ENCODE measurements at places on chromosomes 7 and 10.

DNA sequence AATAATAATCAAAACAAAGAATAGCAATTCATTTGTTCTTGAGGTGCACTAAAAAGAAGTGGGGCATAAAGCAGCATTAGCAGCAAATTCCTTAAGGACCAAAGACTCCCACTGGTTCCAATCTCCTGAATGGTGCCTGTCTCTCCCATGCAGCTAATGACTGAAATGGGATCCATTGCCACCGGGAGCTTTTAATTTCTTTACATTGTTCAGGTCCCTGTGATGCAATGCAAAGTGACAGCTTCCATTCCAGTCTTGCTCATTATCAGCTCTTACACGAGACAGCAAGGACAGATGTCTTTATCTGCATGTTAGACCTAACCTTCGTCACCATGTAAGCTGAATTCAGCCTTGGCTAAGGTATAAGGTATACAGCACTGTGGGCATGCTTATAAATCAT lies 148.1 kb downstream of the POU6F2 start:
- DNase-seq: no peak

GRCh38 chr7:131105294-131105798 lies 222.3 kb upstream of the MKLN1 start:
- DNase-seq: no peak

DNA sequence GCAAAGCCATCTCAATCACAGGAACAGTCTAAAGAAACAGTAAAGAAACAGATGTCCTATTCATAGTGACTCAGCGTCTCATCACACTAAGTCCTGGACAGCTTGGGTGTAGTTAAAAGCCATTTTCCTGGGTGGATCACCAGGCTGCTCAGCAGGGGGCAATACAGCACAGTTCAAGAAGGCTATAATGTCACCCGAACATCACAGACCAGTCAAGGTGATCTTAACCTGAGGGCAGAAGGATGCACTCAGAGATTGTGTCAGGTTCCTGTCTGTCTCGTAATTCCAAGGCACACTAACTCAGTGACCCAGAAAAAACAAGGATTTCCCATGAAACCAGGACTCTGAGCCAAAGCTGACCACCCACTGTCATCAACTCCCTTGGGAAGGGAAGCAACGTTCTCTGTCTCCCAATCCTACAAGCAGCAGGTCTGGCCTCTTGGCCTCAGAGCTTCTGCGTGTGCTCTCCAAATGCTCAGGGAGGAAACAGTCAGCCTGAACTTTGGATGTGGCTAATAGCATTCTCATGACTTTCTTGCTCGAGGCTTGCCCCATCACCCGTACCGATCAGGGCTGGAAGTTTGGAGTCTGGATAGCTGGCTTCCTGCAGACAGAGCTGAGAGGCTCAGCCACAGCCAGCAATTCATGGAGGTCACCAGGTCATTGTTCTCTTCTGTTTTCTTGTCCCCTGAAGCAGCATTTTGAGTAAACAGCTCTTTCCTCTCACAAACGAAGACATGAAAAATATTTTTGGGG lies 90.4 kb upstream of the FAM171A1 start:
- DNase-seq: peak; percentile 74

GRCh38 chr10:60466267-60467201 lies 76.9 kb upstream of the ANK3 start:
- DNase-seq: no peak

DNA sequence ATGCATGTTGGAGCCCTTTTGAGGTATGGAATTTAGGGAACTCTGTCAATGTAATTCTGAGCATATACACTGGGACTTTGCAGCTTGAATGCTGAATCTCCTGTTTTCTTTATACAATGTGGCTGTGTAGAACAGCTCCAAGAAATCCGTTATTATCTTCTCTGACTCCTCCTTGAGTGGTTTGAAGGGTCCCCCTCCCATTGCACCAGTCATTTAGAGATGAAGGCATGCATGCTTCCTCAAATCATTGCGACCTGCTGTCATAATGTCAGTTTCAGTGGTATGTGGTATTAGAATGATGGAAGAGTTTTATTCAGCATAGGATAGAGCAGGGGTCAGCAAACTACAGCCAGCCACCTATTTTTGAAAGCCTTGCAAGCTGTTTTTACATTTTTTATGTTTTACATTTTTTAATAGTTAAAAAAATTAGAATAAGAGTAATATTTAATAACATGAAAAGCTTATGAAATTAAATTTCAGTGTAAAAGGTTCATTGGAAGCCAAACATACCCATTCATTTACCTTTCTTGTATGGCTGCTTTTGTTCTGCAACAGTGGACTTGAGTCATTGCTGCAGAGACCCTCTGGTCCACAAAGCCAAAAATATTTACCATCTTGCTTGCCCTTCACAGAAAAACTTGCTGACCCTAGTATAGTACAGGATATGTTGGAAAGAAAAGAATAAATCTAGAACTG lies 8.1 kb downstream of the STK17A start:
- no peak for DNase-seq

DNA sequence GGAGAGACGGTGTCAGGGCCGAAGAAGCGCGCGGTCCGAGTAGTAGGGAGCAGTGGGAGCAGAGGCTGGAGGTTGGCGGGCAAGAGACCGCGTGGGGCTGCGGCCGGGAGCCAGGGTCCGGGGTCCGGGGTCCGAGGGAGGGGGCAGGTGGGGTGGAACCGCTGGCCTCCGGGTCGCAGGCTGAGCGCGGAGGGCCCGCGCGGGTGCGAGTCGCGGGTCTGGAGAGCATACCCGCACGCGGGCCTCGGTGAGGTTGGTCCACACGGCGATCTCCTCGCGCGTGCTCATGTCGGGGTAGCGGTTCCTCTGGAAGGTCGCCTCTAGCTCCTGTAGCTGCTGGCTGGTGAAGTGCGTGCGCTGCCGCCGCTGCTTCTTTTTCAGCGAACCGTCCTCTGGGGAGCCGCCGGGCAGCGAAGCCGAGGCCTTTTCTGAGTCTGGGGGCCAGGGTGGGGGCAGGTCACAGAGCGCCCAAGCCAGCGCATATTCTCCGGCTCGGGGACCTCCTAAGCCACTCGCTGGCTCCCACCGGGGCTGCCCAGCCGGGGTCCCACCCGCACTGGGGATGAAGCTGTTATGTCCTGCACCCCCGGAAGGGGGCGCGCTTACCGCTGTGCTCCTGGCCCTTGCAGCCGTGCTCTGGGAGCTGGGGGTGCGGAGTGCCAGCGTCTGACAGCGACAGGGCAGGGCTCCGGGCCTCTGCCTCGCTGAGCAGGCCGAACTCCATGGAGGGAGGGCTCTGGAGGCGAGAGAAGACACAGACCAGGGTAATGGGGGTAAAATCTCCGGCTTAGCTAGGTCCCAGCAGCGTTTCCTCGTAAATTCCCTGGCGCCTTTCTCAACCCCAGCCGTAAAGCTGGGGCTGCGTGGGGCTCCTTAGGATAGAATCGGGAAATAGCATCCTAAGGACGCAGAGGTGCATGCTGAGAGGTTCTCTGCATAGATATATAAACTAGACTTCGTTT lies 5.5 kb downstream of the ELOVL3 start:
- no peak for DNase-seq

DNA sequence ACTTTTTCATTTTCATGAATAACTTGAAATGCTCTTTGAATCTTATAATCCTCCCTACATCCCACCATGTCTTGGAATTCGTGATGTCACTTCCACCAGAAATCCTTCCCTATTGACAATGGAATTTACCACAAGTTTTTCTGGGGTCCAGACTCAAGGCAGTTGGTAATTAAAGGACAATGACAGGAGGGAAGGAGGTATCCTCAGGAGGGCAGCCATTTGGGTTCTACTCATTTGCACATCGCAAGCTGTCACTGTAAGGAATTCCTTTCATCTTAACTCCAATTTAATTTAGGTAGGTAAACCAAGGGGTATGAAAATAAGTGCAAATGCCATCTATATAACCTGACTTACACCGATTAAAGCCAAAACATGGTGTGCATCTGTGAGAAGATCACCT lies 21.9 kb downstream of the LRRC17 start:
- no peak for DNase-seq

DNA sequence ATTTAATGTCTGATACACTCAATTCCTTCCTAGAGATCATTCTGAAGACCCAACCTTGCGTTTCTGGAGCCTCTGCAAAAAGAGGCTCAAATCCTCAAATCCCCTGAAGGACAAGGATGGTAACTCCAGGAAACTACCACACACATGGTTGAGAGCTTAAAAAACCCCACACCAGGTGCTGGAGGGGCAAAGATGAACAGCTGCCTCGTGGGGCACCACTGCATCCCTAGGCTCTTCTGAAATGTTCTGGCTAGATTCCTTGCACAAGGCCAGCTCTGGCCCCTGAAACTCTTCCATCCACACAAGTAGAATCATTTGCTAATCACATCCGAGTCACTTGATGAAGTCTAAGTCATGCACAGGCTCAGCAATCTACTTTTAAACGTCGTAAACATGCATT lies 286.6 kb downstream of the ELMO1 start:
- DNase-seq: no peak

DNA sequence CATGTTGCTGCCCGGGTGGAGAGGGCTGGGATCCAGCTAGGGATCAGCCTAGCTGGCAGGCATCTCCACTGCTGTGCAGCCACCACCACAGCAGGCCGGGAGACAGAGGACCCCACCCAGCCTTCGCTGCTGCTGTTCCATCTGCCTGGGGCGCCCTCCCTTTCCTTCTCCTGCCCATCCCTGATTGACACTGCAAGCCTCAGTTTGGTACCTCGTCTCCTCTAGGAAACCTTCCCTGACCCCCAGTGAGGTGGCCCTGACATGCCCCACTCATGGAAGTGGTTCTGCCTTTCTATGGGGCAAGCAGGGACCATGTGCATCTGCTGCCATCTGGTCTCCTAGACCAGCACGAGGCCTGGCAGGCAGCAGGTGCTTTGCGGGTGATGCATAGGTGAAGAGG lies 30.4 kb upstream of the DPYSL4 start:
- DNase-seq: no peak

DNA sequence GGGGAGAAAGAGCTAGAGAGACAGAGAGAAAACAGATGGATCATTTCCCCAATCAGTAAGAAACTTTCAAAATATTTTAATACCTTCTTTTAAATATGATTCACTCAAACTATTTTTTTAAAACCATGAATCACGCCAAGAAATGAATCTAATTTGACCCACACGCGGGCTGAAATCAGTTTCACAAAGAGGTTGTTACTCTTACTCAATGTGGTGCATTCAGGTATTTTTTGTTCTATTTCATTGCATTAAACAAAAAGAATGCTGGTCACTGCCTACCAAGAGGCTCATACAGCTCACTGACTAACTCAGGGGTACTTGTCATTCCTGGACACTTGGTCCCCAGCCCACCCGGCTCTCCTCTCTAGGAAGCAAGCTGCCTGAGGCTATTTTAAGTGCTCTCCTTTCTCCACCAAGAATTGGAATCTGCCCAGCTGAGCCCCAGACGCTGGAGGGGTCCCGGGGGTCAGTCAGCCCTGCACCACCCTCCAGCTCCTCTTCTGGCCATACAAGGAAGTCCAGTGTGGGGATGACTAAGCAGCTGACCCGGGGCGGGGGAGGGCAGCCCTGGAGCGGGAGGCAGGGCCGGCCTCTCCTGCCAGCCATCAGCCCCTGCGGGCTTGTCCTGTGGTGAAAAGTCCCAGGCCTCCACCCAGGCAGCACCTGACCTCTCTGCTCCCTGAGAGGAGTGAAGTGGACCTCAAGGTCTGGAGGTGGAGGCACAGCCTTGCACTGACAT lies 21.7 kb upstream of the PFKP start:
- peak; percentile 65 for DNase-seq

DNA sequence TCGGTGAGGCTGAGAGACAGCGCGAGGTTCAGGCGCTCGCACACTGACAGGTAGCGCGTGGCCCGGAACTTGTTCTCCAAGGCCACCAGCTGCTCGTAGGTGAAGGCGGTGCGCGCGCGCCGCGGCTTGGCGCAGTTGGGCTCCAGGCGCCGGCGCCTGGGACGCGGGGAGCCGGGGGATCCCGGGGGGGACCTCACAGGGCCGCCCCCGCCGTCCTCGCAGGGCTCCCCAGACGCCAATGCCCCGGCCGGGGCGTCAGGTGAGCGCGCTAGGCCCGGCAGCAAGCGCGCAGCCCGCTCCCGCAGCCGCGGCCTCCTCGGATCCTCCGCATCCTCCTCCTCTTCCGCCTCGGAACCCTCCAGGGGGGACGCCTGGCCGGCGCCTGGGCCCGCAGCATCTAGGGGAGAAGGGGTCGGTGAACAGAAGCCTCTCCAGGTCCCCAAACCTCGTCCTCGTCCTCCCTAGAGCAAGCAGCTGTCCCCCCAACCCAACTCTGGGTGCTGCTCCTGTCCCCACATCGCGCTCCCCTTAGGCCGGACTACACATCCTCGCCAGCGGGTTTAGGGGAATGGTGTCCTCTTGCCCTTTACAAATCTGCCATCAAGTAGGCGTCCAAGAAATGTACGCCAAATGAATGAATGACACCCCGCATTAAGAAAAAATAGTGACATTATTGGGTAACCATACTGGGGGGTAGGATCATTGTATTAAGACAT lies 1.9 kb downstream of the NKX1-2 start:
- DNase-seq: no peak

DNA sequence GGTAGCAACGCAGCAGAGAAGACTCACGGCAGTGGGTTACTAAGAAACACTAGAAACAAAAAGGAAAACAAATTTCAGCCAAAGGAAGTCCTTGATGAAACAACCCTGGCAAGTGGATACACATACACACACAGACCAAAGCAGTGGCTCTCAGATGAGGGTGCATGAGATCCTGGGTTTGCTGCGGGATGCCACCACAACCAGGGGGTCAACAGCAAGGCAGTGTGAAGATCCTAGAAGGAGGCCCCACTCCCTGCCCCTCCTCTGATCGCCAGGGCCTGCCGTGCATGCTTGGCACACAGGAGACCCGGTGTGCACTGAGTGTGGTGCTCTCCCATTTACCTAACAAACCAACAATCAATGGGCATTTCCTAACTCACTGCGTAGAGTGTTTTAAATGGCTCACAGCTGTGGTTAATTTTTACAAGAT lies 252.3 kb upstream of the KLF14 start:
- no peak for DNase-seq

DNA sequence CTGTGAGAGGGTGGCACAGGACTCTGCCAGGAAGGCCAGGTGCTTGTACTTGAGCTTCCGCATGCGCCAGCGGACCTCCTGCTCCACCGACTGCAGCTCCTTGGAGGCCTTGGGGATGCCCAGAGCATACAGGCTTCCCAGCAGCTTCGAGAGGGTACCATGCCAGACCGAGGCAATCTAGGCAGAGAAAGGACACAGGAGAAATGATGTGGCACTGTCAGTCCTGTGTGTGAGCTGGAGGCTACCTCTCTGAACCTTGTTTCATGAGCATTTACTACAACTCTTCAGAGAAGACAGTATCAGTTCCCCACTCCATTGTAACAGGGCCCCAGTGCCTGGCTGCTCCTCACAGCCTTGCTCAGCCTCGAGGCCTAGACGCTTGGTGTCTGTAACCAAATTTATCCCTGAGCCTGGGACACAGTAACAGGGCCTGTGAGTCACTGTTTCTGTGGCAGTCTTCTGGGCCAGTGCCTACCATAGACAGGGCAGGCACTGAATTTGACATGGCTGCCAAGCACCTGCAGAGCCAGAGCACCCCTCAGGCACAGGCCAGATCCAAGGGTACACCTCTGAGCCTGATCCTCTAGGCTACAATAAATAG lies 5.8 kb downstream of the TBRG4 start:
- no peak for DNase-seq

All from amniotic stem cell (primary cell).